T1000 (cell line): ENCODE measurements at places on chromosomes 4 and X.

DNA sequence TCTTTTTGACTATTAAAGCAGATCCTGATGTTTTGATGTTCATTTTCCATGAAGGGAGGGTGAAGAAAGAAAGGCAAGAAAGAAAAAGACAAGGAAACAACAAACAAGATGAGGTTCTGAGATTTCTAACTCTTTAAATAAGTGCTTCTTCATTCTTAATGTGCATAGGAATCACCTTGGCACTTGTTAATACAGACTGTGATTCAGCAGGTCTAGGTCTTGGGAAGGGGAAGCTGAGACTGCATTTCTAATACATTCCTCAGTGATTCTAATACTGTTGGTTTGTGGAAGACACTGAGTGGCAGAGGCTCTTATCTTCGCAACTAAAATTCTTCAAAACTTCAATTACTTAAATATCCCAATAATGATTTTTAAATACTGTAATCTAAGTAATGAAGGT lies 95.2 kb upstream of the NAP1L5 start:
- no peak for DNase-seq

DNA sequence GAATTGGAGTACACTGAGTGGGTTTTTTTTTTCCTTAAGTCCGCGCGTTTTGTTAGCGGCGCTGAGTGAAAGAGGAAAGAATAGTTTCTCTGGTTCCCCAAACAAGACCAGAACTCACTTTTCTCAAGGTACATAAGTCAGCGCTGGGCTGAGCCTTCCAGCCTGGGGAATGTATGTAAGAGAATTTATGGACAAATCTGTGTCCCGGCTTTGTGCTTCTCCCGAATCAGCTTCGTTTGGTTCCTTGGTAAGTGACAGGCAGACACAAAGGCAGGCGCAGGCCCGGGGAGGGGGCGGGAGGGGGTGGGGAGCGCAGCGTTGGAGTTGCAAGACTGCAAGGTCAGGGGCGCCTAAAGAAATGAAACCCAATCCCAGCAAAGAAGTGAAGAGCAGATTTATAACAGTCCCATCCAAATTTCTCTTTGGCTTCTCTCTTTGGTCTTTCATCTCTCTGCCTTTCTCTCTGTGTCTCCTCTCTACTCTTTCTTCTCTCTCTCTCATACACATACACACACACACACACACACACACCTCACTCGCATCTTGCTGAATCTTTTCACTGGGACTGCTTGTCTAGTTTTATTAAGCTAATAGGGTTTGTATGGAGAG lies 981 bp downstream of the TET2 start:
- no peak for DNase-seq

DNA sequence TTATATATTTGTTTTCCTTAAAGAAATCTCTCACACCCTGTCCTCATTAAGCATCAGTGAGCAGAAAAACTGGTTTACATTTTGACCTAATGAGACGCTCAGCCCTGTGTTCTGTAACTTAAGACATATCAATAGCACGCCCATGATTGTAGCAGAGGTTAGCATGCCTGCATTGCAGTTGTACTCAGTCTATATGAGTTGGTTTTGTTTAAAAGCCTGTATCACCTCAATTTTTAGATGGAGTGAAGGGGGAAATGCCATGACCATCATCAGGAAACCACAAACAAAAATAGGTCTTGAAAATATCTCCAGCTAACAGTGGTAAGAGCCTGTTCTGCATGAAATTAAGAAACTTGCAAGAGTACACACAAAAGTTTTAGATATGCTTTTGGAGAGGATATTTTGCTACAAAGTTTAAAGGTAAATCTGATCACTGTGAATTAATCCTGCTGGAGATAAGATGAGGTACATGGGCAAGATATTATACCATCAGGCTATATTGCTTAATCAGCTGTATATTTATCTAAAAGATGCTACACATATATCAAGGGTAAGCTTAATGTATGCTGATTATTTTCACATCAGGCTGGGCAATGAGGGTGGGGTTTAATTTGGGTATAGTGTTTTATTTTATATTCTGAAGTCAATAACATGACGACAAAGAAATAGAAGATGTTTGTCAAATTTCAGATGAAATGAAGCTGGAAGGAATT lies 13.1 kb upstream of the COQ2 start:
- no peak for DNase-seq

DNA sequence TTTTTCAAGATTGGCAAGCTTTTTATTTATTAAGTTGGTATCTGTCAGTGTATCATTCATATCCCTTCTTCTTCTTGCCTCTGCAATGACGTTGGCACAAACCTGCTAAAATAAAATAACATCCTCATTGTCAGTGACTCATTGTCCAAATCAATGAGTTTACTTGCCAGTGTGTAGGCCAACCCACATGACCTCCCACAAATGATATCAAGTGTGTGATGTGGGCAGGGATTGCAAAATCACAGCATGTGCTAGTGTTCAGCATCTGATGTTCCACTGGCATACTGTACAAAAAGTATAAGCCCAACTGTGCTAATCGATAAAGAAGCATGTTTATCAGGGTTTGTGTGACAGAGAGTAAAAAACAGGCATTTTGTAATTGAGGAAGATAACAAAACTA lies 25.5 kb downstream of the GPAT3 start:
- peak; percentile 28 for DNase-seq

DNA sequence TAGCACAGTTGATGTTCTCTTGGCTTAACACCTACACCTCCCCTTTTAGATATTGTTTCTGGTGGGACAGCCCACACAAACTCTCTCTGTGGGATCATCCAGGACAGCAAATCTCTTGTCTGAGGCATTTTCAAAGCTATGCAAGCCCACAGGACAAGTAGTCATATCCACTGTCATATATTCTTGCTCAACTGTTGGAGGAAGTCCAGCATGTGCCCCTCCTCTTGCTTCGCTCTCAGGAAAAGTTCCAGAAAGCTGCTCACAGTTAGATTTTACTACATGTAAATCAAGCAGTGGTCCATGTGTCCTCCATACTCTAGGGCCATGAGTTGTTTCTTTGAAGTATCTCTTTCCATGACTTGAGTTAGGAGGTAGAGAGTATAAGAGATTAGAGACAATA lies 260.7 kb downstream of the INPP4B start:
- no peak for DNase-seq

DNA sequence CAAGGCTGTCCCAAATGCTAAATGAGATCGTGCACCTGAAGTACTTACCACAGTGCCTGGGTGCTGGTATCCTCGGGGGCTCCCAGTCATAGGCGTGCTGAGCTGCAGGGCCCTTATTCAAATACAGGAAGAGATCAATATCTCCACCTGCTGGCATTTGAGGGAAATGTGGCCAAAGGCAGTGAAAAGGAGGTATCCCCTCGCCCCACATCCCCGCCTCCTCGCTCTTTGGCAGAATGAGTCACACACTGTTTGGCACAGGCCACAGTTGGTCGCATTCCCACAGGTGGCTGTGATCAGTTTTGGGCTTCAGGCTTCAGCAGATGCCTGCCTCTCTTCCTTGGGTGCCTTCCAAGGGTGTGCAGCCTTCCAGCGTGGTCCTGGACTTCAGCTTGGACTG lies 28.4 kb downstream of the ZNF185 start:
- DNase-seq: peak; percentile 4

DNA sequence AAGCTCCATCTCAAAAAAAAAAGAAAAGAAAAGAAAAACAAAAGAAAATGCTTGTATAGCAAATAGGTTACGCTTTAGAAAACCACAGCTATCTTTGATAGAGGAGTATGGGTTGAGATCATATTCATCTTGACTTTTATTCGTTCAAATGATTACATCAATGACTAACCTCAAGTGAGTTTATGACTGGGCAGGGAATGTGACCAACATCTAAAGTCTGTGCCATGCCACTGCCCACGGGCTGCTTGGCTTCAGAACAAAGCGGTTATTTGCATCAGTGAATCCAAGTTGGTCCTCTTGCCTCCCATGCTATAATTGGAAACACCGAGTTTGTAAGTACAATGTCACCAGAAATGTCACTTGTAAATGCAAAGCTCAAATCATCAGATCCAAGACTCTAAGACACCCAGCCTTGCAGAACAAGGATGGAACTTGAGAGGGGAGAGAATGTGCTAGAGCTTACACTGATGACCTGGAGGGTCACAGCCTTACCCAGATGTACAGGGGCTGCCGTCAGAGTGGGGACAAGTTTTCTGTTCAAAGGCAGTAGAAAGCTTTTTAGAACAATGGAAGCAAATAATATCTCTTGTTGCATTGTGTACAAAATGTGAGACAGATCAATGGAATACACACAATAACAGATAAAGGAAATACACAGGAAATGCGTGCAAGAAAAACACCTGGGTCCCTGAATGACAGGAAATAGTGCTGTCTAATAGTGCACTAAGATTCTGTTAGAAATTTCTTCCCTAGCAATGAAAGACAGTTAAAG lies 8.4 kb upstream of the OPN1LW start:
- DNase-seq: no peak

DNA sequence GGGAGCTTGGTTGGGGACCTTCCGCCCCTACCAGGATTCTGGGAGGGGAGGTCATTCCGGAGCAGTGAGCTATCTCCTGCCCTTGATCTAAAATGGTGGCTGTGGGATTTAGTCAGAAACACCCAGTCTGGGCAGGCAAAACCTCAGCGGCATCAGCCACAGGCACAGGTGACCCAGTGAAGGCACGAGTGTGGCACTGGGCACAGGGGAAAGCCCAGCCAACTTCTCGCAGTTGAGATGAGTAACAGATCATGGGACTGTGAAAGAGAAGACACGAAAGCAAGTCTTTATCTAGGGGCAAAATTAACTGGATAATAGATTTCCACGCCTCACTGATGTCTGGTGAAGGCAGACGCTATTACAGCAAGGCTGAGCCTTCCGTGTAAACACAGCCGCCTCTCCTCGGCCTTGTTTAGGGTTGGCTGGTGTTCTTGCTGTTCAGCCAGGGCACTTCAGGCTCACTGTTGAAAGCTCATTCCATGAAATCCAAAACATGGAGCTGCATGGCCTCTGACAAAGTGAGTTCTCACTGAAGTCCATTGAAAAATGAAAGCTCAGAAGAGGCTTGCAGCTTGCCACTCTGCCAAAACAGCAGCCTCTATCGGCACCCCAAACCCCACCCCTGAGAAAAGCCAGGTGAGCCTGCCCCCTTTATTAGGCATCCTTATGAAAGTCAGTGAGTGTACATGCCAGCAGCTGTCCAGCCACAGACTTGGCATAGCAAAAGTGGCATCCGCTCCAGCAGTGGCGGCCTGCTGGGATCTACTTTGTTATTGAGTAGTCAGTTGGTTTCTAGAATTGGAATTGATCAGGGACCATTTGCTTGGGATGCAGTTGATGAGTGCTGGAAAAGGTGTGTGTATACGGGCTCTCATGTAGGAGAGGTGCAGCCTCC lies 102.3 kb upstream of the MTM1 start:
- no peak for DNase-seq
